ENCODE measurements at places on chromosomes 5 and 9.
A peak's percentile ranks its signal among the peaks of the same experiment; 100 is the strongest.

DNA sequence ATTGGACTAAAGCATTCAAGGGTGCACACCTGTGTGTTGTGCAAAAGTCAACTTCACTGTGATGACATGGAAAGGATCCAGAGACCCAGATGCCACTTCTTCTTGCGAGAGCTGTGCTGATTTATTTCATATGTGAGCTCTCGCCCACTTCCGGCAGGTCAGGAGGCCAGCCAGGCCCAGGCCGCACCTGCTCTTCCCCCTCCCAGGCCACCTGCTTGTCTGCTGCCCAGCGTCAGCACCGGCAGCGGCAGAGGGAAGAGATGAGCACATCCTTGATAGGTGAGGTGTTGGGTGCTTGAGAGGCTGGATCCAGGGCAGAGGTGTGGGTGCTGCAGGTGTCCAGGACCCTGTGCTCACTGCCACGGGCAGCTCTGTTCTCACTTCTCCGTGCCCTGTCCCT is 242.9 kb downstream of the FANCC start:
- no peak for DNase-seq

DNA sequence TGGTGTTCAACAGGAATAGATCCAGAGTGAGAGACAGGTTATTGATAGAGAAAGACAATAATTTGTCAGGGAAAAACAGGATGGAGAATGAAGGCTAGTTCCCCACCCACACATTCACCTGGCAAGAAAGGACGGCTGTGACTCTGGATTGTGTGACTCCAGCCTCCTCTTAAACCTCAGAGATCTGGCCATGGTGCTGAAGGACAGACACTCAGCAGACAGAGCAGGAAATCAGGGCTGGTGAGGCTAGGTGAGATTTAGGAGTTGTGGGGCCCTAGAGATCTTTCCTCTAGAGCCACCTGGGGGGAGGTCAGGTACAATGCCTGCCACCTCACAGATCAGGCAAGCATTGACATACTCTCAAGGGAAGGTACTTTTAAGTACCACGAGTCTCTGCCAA is 15.2 kb downstream of the OR1B1 start:
- DNase-seq, result no peak

- no peak for DNase-seq
Observed at GRCh38 chr5:111681414-111682120, 75.4 kb downstream of the NREP start.

- DNase-seq, result no peak
Observed at GRCh38 chr9:91727316-91727861, 222.6 kb downstream of the ROR2 start.

GRCh38 chr5:135033901-135034235 is at the start of gene PITX1:
TSS of gene PITX1 (minus strand) at chr5:135034228. CDS start at chr5:135033881, 347 bp downstream.
- no peak for DNase-seq

GRCh38 chr9:15529566-15530324 is 19.0 kb upstream of the PSIP1 start:
- peak; percentile 72 for DNase-seq

DNA sequence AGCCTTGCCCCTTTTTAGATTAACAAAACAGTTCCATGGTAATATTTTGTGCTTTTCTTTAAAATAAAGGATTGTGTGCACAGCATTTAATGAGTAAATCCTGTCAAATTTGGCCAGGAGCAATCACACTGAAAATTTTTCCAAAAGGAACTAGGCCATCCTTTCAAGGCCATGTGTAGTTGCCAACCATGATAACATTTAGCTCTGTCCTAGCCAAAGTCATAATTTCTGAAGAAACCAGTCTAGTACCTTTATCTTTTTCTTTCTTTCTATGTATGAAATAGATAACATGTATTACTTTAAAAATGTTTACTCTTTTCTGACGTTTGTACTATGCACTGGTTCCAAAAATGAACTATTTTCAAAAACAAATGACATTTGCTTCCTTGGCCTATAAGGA is 143.7 kb downstream of the PBX3 start:
- DNase-seq, result no peak

GRCh38 chr9:105255421-105255820 is 11.0 kb downstream of the SLC44A1 start:
- no peak for DNase-seq

DNA sequence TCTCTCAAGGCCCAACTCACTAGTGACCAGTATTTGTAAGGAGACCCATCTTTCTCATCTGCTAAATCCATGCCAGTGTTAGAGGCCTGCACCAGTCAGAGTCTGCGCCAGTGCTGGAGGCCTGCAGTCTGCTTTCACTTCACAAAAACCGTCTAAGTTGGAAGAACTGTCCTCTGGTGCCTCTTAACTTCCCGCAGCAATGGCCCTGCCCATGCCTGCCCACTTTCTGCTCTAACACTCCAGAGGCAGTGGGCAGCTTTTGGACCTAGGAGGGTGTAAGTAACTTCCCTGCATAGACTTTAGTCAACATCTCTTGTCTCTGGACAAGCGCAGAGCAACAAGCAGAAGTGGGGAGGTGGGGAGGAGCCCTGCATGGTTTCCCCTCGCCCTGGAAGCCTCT is 152.9 kb downstream of the AUH start:
- peak; percentile 17 for DNase-seq

Data from GM06990 (cell line).